IPS-NIHi11 (cell line): ENCODE measurements at places on chromosomes 2 and 18.
A peak's percentile ranks its signal among the peaks of the same experiment; 100 is the strongest.

- no peak for DNase-seq
Observed at GRCh38 chr2:238863749-238864206, 15.9 kb downstream of the TWIST2 start.

GRCh38 chr18:32302806-32303205 is 113.0 kb downstream of the MEP1B start:
- DNase-seq: no peak

GRCh38 chr18:41992703-41993102 is 37.7 kb downstream of the PIK3C3 start:
- DNase-seq: no peak

- DNase-seq: no peak
Observed at GRCh38 chr2:229343661-229344060, 72.6 kb upstream of the PID1 start.

DNA sequence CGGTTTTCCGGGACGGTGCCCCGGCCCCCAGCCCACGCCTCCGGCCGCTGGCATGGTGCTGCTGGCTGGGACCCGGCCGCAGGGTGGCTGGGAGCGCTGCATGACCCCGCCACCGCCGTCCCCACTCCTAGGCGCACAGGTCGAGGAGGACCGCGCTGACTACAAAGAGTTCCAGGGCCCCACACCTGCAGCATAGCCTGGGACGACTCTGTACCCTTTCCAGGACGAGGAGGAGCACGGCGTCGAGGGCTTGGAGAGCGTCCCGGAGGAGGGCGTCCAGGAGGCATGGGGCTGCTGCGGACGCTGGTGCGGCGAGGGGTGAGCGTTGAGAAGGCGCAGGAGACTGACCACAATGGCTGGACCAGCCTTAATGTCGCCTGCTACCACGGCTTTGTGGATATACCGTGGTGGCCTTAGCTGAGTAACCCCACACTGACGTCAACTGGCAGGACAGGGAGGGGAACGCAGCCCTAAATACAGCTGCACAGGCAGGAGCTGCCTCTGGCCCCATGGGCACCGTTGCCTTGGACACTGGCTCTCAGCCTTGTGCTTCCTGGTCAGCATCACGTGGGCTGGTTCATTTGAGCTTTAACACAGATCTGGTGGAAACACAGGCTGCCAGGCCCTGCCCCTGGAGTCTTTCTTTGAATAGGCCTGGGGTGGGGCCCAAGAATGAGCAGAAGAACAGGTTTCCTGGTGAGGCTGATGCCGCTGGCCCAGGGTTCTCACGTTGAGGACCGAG is 40.9 kb upstream of the TRIM43B start:
- DNase-seq: peak; percentile 20

- DNase-seq: no peak
Observed at GRCh38 chr2:67255933-67256615, 141.1 kb upstream of the ETAA1 start.

DNA sequence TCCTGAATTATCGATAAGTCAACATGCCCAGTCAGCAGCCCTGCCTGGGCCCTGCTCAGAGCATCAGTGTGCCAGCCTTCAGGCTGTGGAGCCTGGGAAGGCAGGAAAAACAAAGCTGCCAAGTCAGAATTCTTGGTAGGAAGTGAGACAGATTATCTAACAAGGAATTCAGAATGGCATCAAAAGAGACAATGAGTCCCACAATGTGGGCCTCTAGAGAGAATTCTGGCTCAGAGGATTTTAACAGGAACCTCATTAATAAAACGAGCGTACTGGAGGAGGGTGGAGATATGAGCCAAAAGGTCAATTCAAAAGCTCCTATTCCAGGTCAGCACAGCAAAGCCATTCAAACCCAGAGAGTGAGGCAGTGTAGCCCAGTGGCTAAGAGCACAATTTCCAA is 327.6 kb upstream of the MMADHC start:
- DNase-seq: no peak

DNA sequence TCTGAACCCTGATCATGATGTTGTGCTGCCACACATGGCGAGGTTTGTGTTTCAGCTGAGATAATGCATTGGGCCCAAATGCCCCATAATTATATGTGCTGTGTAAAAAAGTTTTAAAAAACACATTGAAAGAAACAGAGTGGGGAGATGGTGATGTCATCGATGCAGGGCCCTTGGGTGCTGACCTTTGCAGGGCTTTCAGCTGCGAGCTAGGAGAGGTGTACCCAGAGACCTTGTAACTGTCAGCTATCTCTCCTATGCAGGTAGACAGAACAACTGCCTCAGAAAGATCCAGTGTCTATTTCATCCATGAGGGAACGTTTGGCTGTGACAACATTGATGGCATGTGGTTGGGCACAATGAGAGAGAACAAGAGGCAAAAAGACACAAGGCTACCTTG is 286.9 kb upstream of the CELF4 start:
- DNase-seq: no peak

- no peak for DNase-seq
Observed at GRCh38 chr18:61756244-61756643, 136.6 kb downstream of the RNF152 start.

DNA sequence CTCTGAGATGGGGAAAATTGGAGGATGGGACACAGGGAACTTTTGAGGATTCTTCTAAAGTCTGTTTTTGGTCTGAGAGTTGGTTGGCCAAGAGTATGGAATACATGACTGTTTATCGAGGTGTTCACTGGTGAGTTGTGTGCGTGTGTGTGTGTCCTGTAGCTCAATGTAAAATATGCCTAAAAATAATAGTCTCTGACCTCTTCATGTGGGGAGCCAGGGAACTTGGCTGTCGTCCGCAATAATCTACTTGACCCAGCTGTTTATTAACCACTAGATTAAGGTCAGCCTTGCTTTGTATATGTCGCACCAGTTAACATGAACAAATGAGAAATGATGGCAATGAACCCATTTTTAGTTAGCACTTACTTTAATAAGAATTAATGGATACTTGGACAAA is 177.5 kb upstream of the TPO start:
- DNase-seq: no peak

- no peak for DNase-seq
Observed at GRCh38 chr2:168770796-168771195, 31.6 kb upstream of the NOSTRIN start.

DNA sequence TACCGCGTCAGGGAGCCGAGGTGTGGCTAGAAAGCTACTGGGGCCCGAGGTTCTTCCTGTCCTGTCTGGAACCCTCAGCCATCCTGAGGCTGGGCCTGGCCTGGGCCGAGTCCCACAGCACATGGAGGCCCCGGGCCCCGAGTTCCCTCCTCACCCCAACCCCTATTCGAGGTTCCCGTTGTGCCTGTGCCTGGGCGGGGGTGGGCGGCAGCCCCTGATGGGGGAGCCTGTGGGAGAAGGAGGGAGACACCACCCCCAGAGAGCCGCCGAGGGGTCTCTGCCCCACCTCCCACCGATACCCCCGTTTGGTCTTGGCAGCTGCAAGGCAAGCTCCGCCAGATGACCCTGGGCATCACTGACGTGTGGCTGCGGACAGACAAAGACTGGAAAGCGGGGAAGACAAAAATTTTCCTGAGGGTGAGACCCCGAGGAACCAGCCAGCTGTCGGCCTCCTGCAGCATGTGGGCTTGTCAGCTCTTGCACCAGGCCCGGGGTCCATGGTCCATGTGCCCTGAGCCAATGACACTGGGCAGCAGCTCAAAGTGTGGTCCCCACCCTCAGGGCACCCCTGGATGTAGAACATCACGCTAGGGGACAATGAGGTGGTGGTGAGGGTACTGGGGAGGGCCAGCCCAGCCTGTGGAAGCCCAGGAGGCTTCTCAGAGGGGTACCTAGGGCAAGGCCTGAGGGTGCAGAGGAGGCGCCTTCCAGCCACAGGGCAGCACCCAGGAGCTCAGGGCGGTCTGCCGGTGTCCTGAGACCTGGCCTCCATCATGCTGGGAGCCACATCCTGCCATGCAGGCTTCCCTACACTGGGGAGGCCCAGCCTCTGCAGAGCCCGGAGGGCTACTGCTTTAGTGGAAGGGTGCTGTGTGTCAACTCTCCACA is 52.5 kb upstream of the GPR17 start:
- DNase-seq: no peak

- DNase-seq: no peak
Observed at GRCh38 chr2:237022533-237022932, 63.2 kb upstream of the COPS8 start.
